Calu3 (cell line): ENCODE measurements at places on chromosomes 1 and 21. TPM values are rescaled to one million over a fixed set of nuclear protein-coding genes. Genes with fewer than 3 reads are reported as not detected.

GRCh38 chr1:41830726-41831125, 88.0 kb downstream of the HIVEP3 start:
- no peak for DNase-seq

DNA sequence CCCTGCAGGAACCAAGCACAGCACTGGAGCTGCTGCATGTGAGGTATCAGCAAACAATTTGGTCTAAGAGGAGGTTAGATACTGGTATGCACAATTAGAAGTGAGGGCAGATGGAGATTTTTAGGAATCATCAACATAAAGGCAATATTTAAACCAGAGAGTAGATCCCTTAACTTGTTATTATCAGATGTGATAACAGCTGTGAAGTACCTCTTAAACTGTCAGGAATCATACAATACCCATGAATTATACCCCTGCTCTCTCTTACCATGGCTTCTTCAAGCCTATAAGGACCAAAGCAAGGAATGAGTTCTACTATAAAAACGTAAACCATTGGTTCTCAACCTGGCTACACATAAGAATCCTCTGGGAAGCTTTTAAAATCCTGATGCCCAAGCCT, 3.9 kb downstream of the BCAR3 start:
- no peak for DNase-seq

Gene KISS1
- total RNA-seq: not detected in 2 replicates

Gene BMP8B
- 6.2 and 6.8 TPM in 2 replicates for total RNA-seq

DNA sequence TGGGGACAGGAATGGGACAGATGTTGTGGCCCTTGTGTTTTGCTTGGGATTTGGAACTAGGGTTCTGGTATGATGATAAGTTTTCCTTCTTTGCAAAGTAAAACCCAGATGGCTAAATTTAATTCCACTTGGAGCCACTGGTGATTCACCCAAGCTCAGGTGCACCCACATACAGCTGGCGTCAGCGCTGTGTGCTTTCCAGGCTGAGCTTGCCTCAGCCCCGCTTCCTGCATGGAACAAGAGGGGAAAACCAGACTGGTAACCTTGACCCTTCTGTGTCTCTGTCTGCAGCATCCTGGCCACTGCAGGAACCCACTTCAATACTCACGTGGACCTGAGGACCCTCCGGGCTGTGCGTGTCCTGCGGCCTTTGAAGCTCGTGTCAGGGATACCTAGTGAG, 94.2 kb downstream of the CACNA1E start:
- no peak for DNase-seq

- no peak for DNase-seq
These were observed 577 bp upstream of the CEP350 start for GRCh38 chr1:179953974-179954492.

GRCh38 chr1:178506669-178507068, 6.2 kb upstream of the TEX35 start:
- DNase-seq: no peak

DNA sequence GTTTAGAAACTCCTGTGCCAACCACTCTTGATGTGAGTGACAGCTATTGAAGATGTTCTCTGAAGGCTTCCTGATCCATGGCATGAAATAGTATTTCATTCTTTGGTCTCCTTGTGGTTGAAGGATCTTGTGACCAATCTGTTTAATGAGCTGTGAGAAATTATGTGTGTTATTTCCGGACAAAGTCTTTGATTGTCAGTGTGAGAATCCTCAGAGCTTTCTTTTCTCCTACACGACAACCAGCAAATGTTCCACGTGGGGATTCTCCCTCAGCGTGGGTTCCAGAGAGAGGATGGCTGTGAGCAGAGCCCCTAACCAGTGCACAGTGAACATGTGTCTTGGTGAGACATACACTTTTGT, 45.0 kb upstream of the HOOK1 start:
- DNase-seq: no peak

GRCh38 chr1:231364192-231364591, 26.1 kb downstream of the SPRTN start:
- DNase-seq: no peak

- DNase-seq: no peak
These were observed 236.2 kb upstream of the RRP15 start for GRCh38 chr1:218048828-218049420.

DNA sequence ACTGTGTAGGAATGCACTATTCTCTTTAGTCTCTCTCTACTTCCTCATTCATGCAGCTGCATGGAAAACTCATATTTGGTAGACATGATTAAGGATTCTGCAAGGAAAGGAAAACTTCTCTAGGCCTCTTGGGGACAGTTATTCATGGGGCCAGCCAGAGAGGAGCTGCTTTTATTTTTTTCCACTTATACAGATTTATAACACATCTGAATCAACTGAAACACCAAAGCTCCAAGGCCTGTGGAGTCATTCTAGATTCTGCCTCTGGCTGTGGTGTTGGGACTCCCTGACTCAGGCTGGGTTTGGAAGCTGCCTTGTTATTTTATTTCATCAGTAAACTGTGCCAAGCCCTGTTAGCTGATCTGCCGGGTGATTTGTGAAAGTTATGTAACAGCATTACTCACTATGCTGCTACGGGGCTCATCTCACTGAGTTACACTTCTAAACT, 83.9 kb upstream of the EDEM3 start:
- DNase-seq: no peak

DNA sequence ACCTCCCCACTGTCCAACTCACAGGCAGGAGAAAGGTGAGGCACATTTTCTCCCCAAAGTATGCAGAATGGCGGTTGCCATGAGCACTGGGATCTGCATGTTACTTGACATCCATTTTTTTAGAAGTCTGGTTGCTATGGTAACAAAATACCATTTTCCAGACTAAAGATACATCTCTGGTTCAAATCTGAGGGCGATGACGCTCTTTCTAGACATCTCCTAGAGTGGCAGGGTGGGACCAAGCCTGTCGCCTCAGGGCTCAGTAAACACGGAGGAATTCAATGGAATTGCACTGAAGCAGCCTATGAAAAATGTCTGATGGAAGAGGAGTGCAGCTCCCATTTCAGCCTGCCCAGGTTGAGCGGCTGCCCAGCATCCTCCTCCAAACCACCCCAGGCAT, 21.5 kb upstream of the FAM43B start:
- DNase-seq: no peak

DNA sequence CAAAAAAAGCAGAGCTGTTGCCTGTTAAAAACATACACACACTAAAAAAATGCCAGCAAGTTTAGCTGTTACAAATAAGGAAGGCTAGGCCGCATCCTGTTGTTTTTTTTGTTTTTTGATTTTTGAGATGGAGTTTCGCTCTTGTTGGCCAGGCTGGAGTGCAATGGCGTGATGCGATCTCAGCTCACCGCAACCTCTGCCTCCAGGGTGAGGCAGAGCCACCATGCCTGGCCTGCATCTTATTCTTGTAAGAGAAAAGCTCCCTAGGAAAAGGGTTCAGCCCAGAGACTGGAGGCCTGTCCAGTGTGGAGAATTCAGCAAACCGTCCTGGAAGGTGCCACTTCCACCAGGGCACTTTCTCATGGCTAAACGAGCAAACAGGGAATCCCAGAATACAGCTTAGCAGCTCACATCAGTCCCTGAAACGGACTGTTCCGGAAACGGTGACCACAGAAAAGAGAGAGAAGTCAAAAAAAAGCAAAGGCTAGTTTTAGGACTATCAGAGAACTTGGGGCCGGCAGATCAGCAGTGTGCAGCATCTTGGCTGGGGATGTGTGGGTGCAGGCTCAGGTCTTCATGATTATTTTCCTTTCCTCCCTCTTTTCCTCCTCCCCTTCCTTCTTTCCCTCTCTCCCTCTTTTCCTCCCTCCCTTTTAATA, 283.6 kb downstream of the AJAP1 start:
- no peak for DNase-seq

DNA sequence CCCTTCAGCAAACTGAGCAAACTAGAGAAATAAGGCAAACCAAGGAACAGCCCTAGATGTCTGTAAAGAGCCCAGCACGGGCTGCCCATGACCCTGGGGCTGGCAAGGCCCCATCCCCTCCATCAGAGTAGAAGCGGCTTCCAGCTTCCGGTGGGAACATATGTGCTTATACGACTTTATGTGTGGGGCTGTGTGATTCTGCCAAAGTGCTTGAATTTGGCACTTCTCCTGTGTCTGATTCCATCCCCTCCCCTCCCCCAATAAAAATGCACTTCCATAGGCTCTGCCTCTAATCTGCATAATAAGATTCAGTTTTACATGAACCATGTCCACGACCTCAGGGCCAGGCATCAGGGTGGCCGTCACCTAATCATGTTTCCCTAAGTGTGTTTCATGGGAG, 236.6 kb downstream of the DSCAM start:
- DNase-seq: no peak

DNA sequence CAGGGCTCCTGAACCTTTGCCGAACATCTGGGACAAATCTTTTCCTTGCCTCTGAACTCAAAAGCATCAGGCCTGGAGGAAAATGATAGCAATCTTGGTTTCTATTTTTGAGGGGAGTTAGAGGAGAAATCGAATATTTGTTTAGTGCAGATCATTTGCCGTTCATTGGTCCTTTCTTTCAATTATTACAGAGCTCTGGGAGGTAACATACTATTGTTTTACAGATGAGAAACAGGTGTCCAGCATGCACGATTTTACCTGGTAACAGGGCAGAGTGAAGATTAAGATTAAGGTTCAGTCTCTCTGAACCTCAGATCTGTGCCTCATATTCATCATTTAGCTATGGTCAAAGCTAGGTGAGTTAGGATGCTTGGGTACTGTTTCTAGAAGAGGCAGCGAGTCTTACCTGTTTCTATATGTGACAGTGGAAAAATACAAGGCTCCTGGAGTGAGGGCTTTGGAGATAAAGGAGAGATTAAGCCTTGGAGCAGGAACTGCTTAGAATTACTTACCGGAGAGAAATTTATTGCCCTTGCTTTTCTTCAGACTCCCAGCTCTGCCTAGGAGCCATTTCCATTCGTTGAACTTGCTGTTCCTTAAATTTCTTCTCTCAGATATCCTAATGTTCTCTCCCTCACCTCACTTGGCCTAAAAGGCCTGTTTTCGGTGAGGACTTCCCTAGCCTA, 1.4 kb downstream of the PRCC start:
- no peak for DNase-seq

DNA sequence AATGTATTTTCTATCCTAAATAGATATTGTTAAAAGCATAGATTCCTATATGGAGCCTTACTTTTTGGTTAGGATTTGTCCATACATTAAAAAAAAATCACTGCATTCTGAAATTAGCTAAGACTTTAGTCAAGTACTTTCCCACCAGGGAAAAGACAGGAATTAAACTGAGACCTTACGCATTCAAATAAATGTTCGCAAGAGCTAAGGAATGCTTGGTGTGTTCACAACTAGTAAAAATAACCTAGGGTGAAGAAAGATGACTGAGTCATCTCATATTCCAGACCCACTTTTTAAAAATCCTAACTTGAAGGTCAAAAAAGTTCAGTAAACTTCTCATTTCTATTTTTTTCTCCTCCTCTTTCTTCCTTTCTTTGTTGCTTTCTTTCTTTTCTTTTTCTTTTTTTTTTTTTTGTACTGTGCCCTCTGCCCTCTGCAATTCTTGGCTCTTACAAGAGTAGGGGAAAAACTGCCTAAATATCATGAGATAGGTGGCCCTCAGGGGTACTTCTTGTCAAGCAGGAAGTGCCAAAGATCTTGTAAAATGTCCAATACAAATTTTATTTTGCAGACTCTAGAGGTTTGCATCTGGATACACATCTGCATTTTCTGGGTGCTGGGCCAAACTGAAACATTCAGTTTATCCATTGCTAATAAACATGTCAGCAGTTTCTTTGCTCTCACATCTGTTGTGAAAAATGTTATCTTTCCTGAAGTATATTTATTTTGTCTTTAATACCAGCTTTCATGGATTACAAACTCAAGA, 121.4 kb upstream of the GORAB start:
- no peak for DNase-seq

DNA sequence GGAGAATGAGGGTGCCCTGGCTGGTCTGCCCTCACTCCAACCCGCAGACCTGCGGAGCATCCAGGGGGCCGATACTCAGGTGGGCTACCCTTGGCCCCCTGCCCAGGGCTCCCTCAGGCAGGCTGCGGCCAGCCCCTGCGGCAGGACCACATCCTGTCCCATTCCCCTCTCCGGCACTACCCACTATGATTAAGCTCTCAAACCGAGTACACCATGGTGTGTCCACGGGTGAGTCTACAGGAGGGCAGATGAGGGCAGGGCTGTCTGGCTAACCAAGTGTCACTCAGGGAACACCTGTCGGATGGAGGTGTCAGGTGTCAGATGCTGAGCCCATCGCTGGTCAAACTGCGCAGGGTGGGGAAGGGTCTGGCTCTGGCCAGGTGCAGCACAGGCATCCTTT, 47.2 kb downstream of the SLC66A1 start:
- DNase-seq: no peak

DNA sequence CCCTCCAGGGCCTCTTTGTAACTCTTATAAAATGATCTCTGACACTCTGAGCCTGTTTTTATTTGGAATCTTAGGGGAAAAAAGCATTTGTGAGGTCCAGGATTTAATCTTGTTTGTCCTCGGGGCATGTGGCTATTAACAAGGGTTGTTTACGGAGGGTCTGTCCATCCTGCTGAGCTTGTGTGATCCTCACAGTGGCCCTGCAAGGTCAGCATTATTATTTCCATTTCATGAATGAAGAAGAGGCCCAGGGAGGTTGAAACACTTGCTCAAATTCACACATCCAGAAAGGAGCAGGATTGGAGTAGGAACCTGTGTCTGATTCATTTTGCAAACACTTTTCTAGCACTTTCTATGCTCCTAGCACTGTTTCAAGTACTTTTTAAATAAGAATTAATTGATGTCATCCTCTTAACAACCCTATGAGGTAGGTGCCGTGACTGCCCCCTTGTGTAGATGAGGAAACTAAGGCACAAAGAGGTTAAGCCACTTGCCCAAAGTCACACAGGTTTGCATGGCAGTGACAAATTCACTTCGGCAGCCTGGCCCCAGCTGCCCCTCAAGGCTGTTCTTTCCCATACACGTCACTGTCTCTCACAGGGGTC, 178.9 kb downstream of the MIS18A start:
- no peak for DNase-seq

GRCh38 chr1:234499943-234500245, 20.9 kb upstream of the TARBP1 start:
- no peak for DNase-seq

Gene S100A6
- total RNA-seq: 1,521 and 2,023 TPM in 2 replicates

DNA sequence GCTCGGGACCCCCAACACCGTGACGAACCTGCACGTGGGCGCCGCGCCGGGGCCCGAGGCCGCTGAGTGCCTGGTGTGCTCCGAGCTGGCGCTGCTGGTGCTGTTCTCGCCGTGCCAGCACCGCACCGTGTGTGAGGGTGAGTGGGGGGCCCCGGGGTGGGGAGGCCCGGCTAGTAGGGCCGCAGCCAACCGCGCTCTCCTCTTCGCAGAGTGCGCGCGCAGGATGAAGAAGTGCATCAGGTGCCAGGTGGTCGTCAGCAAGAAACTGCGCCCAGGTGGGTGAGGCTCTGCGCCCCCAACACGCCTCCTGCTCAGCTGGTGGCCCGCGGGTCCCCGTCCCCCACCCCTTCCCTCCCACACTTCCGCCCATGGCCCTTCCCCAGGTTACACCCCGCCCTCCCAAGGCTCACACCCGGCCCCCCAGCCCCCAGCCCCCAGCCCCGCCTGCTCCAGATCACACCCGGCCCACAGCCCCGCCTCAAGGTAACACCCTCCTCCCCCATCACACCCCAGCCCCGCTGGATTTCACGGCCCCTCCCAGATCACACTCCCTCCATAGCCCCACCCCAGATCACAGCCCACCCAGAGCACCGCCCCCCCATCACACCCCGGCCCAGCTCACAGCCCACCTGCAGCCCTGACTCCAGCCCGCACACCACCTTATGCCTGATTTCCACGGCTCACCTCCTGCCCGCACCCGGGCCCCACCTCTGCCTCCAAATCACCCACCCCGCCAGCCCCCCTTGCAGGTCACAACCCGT, 2.4 kb upstream of the MMP23B start:
- no peak for DNase-seq

- no peak for DNase-seq
These were observed 13.8 kb upstream of the AVPR1B start for GRCh38 chr1:206131037-206131436.

Gene SLC1A7
- total RNA-seq: not detected in 2 replicates
